ENCODE measurements at places on chromosomes 1 and 21. TPM values are rescaled to one million over a fixed set of nuclear protein-coding genes. Genes with fewer than 3 reads are reported as not detected.

DNA sequence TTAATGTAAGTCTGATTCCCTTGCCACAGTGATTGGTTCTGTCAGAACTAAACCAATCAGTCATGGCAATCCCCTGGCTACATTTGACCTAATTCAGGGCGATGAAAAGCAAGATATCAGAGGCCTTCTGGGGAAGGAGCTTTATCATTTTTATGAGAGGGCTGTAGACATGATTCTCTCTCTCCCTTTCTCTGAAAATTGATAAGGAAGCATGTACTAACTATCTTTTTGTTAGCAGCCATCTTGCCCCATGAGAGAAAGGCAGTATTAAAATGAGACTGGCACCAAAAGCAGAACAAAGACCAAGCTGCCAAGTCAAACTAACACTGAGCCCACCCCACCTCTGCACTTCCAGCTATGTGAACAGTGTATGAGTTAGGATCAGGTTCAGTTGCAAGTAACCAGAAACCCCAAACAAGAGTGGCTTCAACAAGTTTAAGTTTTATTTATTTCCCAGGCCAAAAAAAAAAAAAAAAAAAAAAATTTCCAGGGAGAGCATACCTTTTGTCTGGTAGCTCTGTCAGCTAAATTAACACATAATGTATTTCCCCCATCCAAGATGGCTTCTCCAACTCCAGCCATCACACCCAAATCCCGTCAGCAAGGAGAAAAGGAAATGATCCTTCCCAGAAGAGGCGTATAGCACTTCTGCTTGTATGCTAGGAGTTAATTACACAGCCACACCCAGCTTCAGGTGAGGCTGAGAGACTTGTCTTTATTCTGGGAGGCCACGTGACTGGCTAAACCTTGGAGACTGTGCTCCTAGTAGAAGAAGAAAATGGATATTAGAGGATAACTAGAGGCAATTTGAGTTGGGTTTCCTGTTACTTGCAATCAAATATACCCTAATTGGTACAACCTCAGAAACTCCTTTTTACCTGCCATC is 105.8 kb upstream of the RALGPS2 start:
- no peaks in the 10 kb centered on the region for H3K27me3 ChIP-seq
- H3K4me3 ChIP-seq: no peak overlapping the region
- H3K4me1 ChIP-seq: peaks cover 22% of the 10 kb centered on the region
- no peaks in the 10 kb centered on the region for H3K36me3 ChIP-seq
- no peak for DNase-seq

GRCh38 chr1:41516168-41517061 is 31.9 kb upstream of the EDN2 start:
- H3K4me3 ChIP-seq: no peak overlapping the region
- peak; percentile 55 for DNase-seq
- peaks cover 21% of the 10 kb centered on the region for H3K27me3 ChIP-seq
- H3K4me1 ChIP-seq: 0 out of 2 replicates have a peak, but pooled peaks cover 5% of the 10 kb centered on the region
- no peak overlapping the region for H3K27ac ChIP-seq

Gene CELSR2
- 3.1 TPM for total RNA-seq

GRCh38 chr1:118486199-118486598 is 301.2 kb upstream of the SPAG17 start:
- no peak for DNase-seq
- no peak overlapping the region for H3K27ac ChIP-seq
- H3K4me3 ChIP-seq: no peak overlapping the region
- no peaks in the 10 kb centered on the region for H3K4me1 ChIP-seq

DNA sequence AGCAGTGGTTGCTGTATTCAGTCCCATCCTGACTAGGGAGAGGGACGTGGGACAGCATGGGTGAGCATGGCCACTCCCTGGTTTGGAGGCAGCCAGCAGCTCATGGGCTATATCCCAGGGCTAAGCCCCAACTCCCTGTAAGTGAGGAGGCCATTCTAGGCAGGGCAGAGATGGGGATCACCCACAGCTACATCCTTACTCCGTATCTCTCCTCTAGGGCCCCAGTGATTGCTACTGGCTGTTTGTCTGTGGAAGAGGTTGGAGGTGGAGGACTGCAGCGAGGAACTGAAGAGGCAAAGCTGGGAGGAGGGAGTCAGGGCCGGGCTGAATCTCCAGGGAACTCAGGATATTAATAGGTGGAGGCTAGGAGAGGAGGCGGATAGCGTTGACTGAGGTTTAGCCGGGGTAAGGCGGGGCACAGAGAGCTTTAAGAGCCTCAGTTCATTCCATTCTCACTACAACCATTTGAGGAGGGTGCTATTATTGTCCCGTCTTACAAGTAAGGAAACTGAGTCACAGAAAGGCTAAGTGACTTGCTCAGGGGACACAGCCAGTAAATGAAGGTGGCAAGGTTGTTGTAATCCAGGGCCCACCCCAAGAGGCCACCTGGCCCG is 6.8 kb downstream of the OLIG2 start:
- H3K27me3 ChIP-seq: peaks cover 9% of the 10 kb centered on the region
- no peaks in the 10 kb centered on the region for H3K4me1 ChIP-seq
- H3K36me3 ChIP-seq: no peaks in the 10 kb centered on the region
- H3K4me3 ChIP-seq: no peak overlapping the region
- no peak overlapping the region for H3K27ac ChIP-seq
- no peak for DNase-seq

Gene FOXO6
- 0.13 TPM for total RNA-seq

- no peak for DNase-seq
- H3K4me1 ChIP-seq: no peaks in the 10 kb centered on the region
- no peaks in the 10 kb centered on the region for H3K27me3 ChIP-seq
- no peak overlapping the region for H3K27ac ChIP-seq
- H3K4me3 ChIP-seq: no peak overlapping the region
- H3K36me3 ChIP-seq: no peaks in the 10 kb centered on the region
Measured at GRCh38 chr21:26964170-26964778, 2.6 kb downstream of the ADAMTS5 start.

- H3K27me3 ChIP-seq: no peaks in the 10 kb centered on the region
- H3K4me3 ChIP-seq: no peak overlapping the region
- no peaks in the 10 kb centered on the region for H3K36me3 ChIP-seq
- peaks cover 6% of the 10 kb centered on the region for H3K4me1 ChIP-seq
- no peak for DNase-seq
Measured at GRCh38 chr1:235357485-235358373, 9.5 kb upstream of the TBCE start.

Gene ARHGEF10L
- 46.5 TPM for total RNA-seq

DNA sequence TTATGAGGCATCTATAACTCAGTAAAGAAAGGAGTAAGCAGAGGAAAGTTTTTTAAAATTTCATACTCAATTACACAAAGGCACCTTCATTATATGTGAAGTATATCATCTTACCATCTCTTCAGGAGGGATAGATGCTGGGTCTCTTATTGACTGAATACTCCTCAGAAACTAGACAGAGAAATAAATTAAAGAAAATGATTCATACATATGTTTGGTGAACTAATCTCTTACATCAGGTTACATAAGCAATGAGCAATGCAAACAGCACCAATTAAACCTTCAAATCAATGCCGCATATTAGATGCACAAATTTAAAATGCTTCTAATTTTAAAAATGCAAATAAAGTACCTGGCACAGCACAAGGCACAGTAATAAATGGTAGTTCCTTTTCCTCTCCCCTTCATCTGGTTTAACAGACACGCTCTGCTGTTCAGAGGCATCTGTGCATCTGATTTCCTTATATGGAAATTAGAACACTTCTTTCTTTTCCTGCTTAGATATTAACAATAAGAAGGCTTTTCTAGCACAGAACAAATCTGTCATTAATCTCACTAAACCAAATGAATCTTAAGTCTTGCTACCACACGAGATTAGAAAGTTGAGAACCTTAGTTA is 20.0 kb downstream of the SCYL3 start:
- no peaks in the 10 kb centered on the region for H3K27me3 ChIP-seq
- H3K36me3 ChIP-seq: peaks cover 68% of the 10 kb centered on the region
- no peak for DNase-seq
- H3K4me1 ChIP-seq: peaks cover 11% of the 10 kb centered on the region

- H3K36me3 ChIP-seq: peaks cover 2% of the 10 kb centered on the region
- DNase-seq: no peak
- H3K4me3 ChIP-seq: no peak overlapping the region
- peaks cover 10% of the 10 kb centered on the region for H3K4me1 ChIP-seq
Measured at GRCh38 chr1:25343872-25344271, 5.7 kb downstream of the TMEM50A start.

DNA sequence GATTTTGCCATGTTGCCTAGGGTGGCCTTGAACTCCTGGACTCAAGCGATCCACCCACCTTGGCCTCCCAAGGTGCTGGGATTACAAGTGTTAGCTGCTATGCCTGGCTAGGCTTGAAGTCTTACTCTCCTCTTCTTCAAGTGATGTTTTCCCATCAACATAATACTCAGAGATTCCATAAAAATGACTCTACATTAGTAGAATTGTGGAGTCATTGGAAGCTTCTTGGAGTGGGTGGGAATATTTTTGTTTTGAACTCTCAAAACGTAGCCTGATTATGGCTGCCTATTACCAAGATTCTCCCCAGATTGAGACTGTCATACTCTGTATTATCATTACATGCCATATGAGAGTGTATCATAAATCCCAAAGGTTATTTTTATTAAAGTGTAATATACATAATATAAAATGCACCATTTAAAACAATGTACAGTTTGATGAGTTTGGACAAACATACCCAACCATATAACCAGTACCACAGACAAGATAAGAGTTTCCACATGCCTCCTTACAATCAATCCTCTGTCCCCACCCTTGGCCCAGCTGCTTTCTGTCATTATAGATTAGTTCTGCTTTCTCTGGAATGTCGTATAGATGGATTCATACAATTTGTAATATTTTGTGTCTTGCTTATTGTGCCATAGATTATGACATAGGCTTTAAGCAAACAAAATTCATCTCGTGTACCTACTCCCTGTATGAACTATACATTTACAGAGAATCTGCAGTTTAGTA is 8.0 kb upstream of the DNM3 start:
- H3K36me3 ChIP-seq: no peaks in the 10 kb centered on the region
- 0 out of 3 replicates have a peak, but pooled peaks cover 4% of the 10 kb centered on the region for H3K27me3 ChIP-seq
- H3K27ac ChIP-seq: no peak overlapping the region
- no peak overlapping the region for H3K4me3 ChIP-seq

DNA sequence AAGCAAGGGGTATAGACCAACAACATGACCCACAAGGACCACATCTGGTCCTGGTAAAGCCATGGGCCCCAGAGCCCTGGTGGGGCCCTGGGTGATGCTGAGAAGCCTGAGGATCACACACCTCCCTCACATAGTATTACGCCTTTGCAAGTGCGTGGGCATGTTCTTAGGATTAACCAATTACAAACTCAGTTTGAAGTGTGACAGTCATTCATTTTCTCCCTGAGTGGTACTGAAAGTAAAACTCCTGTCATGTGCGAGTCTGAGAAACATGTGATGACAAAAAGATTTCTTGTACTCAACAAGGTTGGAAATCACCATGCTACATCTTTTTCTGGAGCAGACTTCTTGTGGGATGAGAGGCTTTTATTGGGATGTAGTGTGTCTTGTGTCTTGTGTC is 315.3 kb upstream of the DUSP10 start:
- no peak overlapping the region for H3K4me3 ChIP-seq
- H3K27me3 ChIP-seq: no peaks in the 10 kb centered on the region
- no peaks in the 10 kb centered on the region for H3K36me3 ChIP-seq
- no peak for DNase-seq
- H3K4me1 ChIP-seq: peaks cover 32% of the 10 kb centered on the region
- H3K27ac ChIP-seq: no peak overlapping the region

DNA sequence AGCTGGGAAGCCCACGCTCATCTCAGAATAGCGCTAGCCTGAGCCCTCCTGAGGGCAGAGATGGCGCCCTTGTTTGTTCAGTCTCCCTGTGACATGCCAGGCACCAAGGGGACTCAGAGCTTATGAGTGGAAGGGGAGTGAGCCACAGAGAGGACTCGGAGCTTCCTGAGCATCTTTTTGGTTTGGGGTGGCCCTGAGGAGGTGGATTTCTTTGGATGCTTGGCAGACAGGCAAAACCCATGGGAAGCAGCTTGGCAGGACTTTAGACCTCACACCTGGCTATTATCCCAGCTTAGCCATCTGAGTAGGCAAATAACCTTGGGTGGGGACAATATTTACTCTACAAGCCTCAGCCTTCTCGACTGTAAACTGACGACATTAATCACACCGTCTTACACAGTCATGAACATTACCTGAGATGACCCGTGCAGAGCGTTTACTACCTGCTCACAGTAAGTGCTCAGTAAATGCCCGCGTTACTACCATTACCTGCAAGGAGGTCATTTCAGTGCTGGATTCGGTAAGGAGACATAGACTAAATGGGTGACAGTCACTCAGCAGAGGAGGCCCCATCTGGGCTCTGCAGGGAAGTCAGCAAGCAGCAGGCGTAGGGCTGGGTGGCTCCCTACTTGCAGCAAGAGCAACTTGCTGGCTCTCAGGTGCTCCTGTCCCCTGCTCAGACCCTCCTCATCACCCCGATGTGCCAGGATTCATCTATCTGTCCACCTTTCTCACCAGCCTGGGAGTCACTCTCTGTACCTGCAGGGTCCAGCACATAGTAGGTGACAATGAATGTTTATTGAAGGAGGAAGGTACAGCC is 54.9 kb downstream of the KLHDC7A start:
- H3K4me1 ChIP-seq: no peaks in the 10 kb centered on the region
- H3K27ac ChIP-seq: no peak overlapping the region

Gene FTCD
- total RNA-seq: 105 TPM

Gene NCF2
- 0.46 TPM for total RNA-seq

GRCh38 chr1:206047271-206047670 is 5.7 kb upstream of the RHEX start:
- H3K27me3 ChIP-seq: no peaks in the 10 kb centered on the region
- no peaks in the 10 kb centered on the region for H3K36me3 ChIP-seq
- no peak overlapping the region for H3K4me3 ChIP-seq
- H3K4me1 ChIP-seq: peaks cover 45% of the 10 kb centered on the region
- H3K27ac ChIP-seq: no peak overlapping the region
- DNase-seq: no peak

Gene SOX13
- 9.3 TPM for total RNA-seq

Gene GPA33
- total RNA-seq: not detected

DNA sequence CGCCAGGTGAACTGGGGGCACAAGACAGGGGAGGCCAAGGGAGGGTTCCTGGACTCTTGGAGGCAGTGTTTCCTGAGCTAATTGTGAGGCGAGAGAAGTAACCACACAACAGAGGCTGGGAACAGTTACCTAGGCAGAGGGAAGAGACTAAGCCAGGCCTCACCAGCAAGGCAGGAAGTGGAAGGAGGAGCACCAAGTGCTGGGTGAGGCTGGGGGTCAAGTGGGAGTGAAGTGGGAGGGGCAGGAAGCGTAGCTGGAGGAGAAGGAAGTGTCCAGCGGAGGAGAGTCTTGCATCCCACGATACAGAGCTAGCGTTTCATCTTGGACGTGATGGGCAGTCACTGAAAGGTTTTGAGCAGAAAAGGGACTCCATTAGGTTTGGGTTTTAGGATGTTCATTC is 48.3 kb upstream of the CAPZB start:
- no peak overlapping the region for H3K4me3 ChIP-seq
- 0 out of 2 replicates have a peak, but pooled peaks cover 4% of the 10 kb centered on the region for H3K4me1 ChIP-seq
- H3K36me3 ChIP-seq: no peaks in the 10 kb centered on the region
- H3K27me3 ChIP-seq: no peaks in the 10 kb centered on the region
- DNase-seq: no peak

Gene FCRL6
- not detected for total RNA-seq
